ENCODE measurements at places on chromosomes 2 and 18. TPM values are rescaled to one million over a fixed set of nuclear protein-coding genes. Genes with fewer than 3 reads are reported as not detected.

Gene DYNAP
- total RNA-seq: not detected

Gene DCAF17
- total RNA-seq: 9.6 TPM

Gene KLHL14
- total RNA-seq: 0.11 TPM

- no peak for DNase-seq
Measured at GRCh38 chr2:26811791-26812694, 26.2 kb downstream of the CENPA start.

DNA sequence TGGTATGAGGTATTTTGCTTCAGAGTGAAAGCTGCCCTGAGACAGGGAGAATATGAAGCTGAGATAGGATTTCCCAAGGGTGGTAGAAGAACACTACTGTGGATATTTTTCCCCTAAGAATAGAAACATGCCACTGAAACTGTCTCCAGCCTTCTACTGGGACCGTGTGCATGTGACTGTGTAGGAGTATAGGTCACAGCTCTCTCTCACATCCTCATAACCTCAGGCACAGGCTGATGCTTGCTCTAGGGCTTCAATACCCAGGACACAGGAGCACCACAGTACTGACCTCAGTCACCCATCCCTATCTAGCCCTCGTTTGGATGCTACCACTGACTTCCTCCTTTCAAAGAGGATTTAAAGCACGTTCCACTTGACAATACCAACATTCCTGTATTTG, 67.2 kb downstream of the REV1 start:
- no peak for DNase-seq

Gene CDC42EP3
- 6.9 TPM for total RNA-seq

GRCh38 chr2:33108483-33109443, 162.0 kb downstream of the LTBP1 start:
- DNase-seq: no peak

DNA sequence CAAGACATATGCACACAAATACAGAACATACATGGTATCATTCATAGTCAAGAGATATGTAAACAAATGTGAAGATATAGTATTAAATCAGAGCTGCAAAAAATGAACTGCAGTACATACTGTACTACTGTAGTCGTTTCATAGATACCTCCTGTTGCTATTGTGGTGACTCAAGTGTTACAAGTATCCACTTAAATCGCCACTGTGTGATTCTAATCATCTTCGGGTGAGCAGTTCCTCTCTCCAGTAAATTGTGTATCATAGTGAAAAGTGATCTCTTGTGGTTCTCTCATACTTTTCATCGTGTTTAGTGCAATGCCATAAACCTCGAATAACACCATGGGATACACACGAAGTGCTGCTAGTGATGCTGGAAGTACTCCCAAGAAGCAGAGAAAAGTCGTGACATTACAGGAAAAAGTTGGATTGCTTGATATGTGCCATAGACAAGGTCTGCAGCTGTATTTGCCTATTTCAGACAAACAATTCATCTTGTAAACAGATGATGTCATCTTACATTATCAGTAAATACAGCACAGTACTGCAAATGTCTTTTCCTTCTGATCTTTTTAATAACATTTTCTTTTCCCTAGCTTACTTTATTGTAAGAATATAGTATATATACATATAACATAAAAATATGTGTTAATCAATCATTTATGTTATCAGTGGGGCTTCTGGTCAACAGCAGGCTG, 222.2 kb downstream of the BCL11A start:
- DNase-seq: no peak

DNA sequence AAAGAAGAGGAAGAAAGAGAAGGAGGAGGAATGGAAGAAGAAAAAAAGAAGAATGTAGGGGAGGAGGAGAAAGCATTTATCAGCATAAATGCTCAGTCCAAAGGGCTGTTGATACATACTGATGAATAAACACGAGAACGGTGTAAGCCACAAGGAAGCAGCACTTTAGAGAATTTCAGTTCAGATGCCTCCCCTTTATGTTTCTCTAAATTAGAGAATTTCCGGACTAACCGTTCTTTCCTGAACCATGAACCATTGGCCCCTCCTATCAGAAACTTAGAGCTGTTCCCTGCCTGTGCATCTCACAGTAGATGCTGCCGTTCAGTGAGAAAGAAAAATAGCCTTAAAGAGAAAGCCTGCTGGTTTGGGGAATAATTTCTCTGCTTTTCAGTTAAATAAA, 49.2 kb upstream of the TUBA3D start:
- no peak for DNase-seq

Gene TDRD15
- total RNA-seq: not detected

Gene CPO
- 0.57 TPM for total RNA-seq

DNA sequence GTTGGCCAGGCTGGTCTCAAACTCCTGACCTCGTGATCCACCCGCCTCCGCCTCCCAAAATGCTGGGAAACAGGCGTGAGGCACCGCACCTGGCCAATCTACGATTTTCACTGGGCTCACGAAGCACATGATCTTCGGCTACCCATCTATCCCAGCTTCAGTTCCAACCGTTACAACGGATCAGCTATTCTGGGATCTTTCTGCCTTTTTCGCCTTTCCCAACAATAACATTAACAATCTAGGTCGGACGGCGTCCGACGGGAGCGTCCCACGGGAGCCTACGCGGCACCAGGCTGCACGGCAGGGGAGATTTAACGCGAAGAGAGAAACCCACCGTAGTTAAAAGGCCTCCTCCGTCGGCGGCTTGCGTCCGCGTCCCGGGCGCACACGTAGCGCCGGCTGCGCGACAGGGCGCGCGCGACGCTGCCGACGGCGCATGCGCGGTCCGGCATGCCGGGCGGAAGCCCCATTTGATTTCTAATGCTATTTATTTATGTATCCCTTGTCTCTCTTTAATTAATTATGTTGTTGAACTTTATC, at the start of gene MSL3B:
Gene MSL3B (minus strand): TSS at position 394 of the 540 bp plus-strand sequence.
- no peak for DNase-seq

- no peak for DNase-seq
Measured at GRCh38 chr2:180978903-180979748, 1.3 kb upstream of the UBE2E3 start.

- DNase-seq: no peak
Measured at GRCh38 chr2:171547720-171548119, 25.4 kb downstream of the CYBRD1 start.

DNA sequence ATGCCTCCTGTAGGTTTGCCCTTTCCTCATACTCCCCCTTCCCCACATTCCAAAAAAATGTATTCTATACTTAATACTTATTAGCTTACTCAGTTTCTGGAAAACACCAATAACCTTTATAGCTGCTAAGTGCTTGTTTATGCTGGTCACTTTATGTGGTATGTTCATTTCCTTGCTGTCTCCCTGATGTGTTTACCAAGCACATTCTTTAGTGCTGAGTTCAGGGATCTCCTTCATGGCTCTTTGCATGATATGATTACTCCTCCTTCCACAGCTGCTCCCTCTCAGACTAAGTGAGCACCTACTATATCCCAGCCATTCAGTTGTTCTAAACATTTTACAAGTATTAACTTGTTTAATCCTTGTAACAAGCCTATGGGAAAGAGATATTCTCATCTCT, 698.3 kb upstream of the FANCL start:
- no peak for DNase-seq

Gene IL36G
- total RNA-seq: not detected

DNA sequence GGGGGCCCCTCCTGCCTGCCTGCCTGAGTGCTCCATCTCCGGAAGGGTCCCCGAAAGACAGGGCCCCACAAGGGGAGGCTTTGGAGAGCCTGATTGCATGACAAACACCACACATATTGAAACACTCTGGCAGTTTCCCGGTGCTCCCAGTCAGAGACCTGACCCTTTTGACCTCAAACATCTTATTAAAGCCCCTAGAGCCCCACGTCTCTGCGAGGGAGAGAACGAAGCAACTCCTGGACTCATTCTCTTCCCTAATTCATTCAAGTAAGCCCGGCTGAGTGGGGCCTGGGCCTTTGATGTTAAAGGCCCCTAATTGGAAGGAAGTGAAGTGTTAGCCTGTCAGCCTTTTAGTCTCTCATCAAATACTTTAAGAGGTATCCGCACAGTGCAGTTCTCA, 335.6 kb downstream of the CYRIA start:
- DNase-seq: no peak

DNA sequence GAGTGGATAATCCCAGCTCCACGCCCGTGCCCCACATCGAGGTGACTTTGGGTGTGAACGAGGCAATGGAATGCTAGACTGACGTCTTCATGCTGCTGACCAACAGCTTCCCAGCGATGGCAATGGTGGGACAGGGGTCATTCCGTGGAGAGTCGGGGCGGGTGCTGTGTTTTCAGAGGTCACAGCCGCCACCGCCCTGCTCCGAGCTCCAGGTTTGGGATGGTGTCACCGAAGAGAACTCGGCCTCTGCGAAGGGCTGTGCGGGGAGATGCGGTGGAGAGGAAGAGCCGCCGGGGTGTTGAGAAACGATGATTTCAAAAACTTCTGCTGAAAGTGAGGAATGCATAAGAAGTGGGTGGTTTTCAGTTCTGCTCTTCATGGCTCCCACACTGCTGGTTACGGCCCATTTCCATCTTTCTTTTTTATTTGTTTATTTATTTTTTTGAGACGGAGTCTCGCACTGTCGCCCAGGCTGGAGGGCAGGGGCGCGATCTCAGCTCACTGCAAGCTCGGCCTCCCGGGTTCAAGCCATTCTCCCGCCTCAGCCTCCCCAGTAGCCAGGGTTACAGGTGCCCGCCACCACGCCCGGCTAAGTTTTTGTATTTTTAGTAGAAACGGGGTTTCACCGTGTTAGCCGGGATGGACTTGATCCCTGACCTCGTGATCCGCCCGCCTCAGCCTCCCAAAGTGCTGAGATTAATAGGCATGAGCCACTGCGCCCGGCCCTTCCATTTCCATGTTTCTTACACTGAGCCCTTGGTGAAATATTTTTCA, 142.6 kb downstream of the RTP5 start:
- no peak for DNase-seq

Gene PCARE
- not detected for total RNA-seq

Gene ERFE
- total RNA-seq: not detected

Gene SLC5A7
- 0.43 TPM for total RNA-seq

Gene G6PC2
- not detected for total RNA-seq

- DNase-seq: no peak
Measured at GRCh38 chr2:96119389-96119751, 3.0 kb upstream of the ADRA2B start.

Gene BOLL
- total RNA-seq: not detected

Gene C2orf72
- total RNA-seq: 0.17 TPM

Gene AP1S3
- 2.2 TPM for total RNA-seq

Gene SERPINB11
- not detected for total RNA-seq

DNA sequence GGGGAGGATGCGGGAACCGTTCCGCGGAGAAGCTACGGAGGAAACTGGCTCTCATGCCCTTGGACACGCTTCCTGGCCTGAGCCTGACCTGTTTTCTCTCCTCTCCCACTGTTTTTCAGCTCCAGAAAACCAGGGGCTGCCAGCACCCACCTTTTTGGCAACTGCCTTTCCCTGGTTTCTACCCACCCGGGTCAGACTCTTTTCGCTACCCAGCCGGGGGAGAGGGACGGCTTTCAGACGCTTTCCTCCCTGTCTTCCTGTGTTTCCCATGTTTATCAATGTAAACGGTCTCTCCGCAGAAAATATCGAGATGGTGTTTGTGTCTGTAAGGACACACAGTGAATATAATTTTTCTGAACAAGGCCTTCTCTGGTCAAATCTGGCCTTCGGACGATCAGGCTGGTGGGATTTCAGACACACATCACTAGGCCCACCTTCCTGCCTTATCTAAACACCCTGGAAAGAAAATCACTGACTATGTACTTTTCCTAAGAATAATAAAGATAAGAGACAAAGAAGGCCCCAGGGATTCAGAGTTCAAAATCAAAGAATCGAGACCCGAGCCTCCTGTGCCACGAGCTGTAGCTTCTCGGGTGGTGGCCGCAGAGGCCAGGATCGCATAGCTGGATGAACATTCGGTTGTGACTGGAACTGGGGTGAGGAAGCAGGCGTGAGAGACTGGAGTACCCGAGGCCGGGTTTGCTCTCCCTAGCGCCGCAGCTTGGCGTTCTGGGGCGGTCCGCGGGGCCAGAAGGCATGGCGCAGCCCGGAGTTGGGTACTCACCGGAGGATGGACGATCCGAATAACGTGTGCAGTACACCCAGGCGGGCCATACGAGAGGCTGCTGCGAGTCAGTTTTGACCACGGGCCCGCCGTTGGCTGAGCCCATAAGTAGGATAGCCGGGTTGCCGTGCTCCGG, 1.7 kb downstream of the EN1 start:
- DNase-seq: no peak

Gene VSNL1
- total RNA-seq: 7.2 TPM

DNA sequence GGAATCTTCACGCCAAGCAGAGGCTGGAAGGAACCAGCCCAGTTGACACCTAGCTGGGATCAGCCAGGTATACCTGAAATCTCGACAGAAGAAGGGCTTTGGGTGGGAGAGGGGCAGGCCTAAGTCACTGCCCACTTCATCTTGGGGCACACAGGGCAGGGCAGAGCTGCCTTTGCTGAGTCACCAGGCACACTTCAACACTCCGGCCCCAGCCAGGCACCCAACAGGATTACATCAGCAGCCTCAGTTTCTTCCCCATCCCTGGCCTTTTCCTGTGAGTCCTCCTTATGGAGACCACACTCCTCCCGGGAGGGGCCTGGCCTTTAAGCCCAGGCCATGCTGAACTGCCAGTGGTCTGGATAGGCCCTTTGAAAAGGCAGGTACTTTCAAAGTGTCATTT, 201.7 kb upstream of the HS6ST1 start:
- DNase-seq: no peak

GRCh38 chr2:16196687-16197503, 256.5 kb downstream of the MYCN start:
- no peak for DNase-seq

- DNase-seq: no peak
Measured at GRCh38 chr2:130241041-130241707, 42.9 kb upstream of the TUBA3E start.

Gene SLC4A3
- total RNA-seq: 16.9 TPM

- no peak for DNase-seq
Measured at GRCh38 chr2:67694445-67694844, 297.3 kb downstream of the ETAA1 start.

Gene CARF
- total RNA-seq: 13.8 TPM

Gene TEKT4
- 0.21 TPM for total RNA-seq

DNA sequence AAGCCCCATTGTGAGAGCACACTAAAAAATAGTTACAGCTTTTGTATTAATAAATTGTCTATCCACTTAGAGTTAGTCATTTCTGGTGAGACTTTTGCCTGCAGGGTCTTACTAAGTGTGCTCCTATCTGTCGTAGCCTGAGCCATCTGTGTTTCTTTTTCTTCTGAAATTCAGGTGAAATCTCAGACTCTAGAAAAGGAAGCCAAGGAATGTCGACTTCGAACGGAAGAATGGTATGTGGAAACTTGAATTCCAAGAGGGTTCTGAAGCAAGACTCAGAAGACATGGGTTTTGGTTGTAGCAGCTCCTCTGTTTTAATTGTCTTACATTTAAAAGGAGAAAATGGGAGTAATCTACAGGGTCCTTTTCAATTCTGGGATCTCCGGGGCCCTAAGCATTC, 70.0 kb upstream of the STON1 start:
- DNase-seq: no peak

DNA sequence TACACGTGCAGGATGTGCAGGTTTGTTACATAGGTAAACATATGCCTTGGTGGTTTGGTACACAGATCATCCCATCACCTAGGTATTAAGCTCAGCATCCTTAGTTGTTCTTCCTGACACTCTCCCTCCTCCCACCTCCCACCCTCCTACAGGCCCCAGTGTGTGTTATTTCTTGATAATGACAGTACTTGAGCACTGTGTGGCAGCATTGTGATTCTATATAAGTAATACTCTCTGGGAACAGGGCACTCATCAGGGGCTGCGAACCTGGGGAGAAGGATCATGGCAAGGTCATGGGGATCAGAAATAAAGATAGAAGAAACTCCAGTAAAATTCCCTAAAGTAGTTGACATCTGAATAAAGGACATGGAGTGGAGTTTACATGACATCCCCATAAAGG, 1256.2 kb upstream of the CRIM1 start:
- no peak for DNase-seq

- DNase-seq: no peak
Measured at GRCh38 chr18:58967751-58968254, 103.1 kb downstream of the ZNF532 start.

Gene MROH2A
- total RNA-seq: not detected
